ENCODE measurements at places on chromosomes 7 and 10. TPM values are rescaled to one million over a fixed set of nuclear protein-coding genes. Genes with fewer than 3 reads are reported as not detected.

Gene POLD2
- 95.7 TPM for total RNA-seq

Gene TRRAP
- total RNA-seq = 20.3 TPM

Gene TBC1D12
- 15.1 TPM for total RNA-seq

DNA sequence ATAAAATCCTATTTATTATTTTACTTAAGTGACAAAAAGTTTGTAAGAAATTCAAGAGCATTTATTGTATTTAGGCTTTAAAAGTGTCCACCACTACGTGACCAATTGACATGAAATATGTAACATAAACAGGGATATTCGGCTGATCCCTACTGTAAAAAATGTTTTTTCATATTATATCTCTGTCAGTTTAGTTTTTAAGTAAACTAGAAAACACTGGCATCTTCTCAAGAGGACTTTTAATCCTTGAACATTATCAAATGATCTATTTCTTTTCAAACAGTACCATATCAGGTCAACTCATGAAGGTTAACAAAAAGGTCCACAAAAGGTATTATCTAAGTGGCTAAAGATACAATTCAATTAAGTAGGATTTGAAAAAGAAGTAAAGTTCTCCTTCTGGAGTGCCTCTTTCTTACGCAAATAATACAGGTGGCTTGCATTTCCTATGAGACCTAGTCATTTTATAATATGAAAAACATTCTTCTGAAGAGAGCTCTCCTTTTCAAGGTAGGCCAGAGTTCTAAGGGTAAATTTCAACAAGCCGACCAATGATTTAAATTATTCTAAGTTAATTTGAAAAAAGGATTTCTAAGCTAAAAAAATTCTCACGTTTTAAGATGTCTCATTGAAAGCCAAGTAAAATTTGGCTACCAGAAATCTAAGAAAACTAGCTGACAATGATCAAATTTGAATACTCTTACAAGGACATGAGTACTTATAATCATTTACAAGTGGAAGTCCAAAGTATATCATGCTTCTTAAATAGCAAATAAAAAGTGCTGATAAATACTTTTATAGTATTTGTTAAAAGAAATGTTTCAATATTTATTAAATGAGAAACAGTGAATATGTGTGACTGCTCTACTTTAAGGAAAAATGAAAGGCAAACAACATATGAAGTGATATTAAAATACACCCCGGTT, 133.5 kb downstream of the NRBF2 start:
- peak; percentile 23 for DNase-seq

DNA sequence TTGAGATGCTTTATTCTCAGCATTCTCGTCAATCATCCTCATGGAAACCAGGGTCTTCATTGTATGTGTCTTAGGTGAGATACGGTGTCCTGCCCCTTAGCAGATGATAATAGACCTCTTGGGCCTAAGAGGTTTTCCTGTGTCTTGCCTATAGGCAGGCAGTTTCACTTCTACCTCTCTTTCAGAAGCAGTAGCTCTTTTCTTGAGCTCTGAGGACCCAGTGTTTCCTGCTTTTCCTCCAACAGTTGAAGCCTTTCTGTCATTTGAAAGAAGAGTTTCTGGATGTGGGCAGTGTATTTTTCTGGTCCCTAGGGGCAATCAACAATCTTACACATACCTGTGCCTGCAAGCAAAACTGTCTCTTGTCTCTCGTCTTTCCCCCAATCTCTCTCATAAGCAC, 1550.3 kb upstream of the LRRTM3 start:
- no peak for DNase-seq

- no peak for DNase-seq
Observed at GRCh38 chr7:90432752-90433151, 29.5 kb downstream of the CLDN12 start.

- no peak for DNase-seq
Observed at GRCh38 chr10:120019568-120019967, 127.0 kb downstream of the SEC23IP start.
